Thoracic aorta endothelial cell (primary cell): ENCODE measurements at places on chromosomes 2 and 18. TPM values are rescaled to one million over a fixed set of nuclear protein-coding genes. Genes with fewer than 3 reads are reported as not detected.

STARD7 gene
- 245 and 249 TPM in 2 replicates for total RNA-seq

KIDINS220 gene
- 72.3 and 91.6 TPM in 2 replicates for total RNA-seq

ELOA2 gene
- total RNA-seq, result not detected in 2 replicates

ARMC9 gene
- total RNA-seq, result 16.7 and 27.4 TPM in 2 replicates

NPAS2 gene
- total RNA-seq, result 34.9 and 35.6 TPM in 2 replicates

CNRIP1 gene
- 67.6 and 77.0 TPM in 2 replicates for total RNA-seq

RFTN2 gene
- 6.3 and 6.5 TPM in 2 replicates for total RNA-seq

MOB4 gene
- 41.6 and 54.4 TPM in 2 replicates for total RNA-seq

EGR4 gene
- total RNA-seq, result not detected in 2 replicates

PNPT1 gene
- 49.1 and 61.6 TPM in 2 replicates for total RNA-seq

COPS7B gene
- total RNA-seq, result 21.9 and 29.3 TPM in 2 replicates

POTEC gene
- not detected in 2 replicates for total RNA-seq

ONECUT2 gene
- under 0.01 TPM in 2 replicates for total RNA-seq

PRADC1 gene
- total RNA-seq, result 14.5 and 21.0 TPM in 2 replicates

CYP27C1 gene
- not detected in 2 replicates for total RNA-seq

ANKRD44 gene
- 13.6 and 15.8 TPM in 2 replicates for total RNA-seq

GRHL1 gene
- 0.86 and 0.93 TPM in 2 replicates for total RNA-seq

DYNC2LI1 gene
- 14.8 and 15.2 TPM in 2 replicates for total RNA-seq

ZC3H8 gene
- 28.6 and 35.4 TPM in 2 replicates for total RNA-seq

KYNU gene
- total RNA-seq, result 0.43 TPM in 1 of 2 replicates, not detected in the other

MERTK gene
- 33.3 and 34.6 TPM in 2 replicates for total RNA-seq

ZC3H6 gene
- 3.7 and 4.5 TPM in 2 replicates for total RNA-seq

DSEL gene
- 8.4 and 14.6 TPM in 2 replicates for total RNA-seq

IL1RN gene
- not detected in 2 replicates for total RNA-seq

COL3A1 gene
- total RNA-seq, result 1.0 and 3.5 TPM in 2 replicates

LYG2 gene
- total RNA-seq, result not detected in 2 replicates

ASTL gene
- not detected in 2 replicates for total RNA-seq

SMYD1 gene
- not detected in 2 replicates for total RNA-seq

INO80C gene
- 35.9 and 43.4 TPM in 2 replicates for total RNA-seq

FBXO15 gene
- total RNA-seq, result 0.53 TPM in 1 of 2 replicates, not detected in the other

GYPC gene
- 0.66 and 2.7 TPM in 2 replicates for total RNA-seq

GNLY gene
- not detected in 2 replicates for total RNA-seq

LRRTM1 gene
- not detected in 2 replicates for total RNA-seq

ADCY3 gene
- total RNA-seq, result 22.9 and 34.9 TPM in 2 replicates

CXCR1 gene
- total RNA-seq, result not detected in 2 replicates

UGT1A5 gene
- not detected in 2 replicates for total RNA-seq

INO80D gene
- total RNA-seq, result 17.2 and 17.7 TPM in 2 replicates

PTPN2 gene
- total RNA-seq, result 18.2 and 26.1 TPM in 2 replicates

CGREF1 gene
- total RNA-seq, result 1.3 and 3.0 TPM in 2 replicates

CYP1B1 gene
- total RNA-seq, result 0.53 and 0.79 TPM in 2 replicates

ABCG8 gene
- not detected in 2 replicates for total RNA-seq

ITPRIPL1 gene
- 1.6 and 3.7 TPM in 2 replicates for total RNA-seq

LOXHD1 gene
- not detected in 2 replicates for total RNA-seq

AQP12A gene
- total RNA-seq, result not detected in 2 replicates

FAM110C gene
- total RNA-seq, result not detected in 2 replicates

CDC42EP3 gene
- 114 and 157 TPM in 2 replicates for total RNA-seq

COPS8 gene
- total RNA-seq, result 134 and 173 TPM in 2 replicates

COLEC11 gene
- total RNA-seq, result not detected in 2 replicates

RUFY4 gene
- not detected in 2 replicates for total RNA-seq

RBBP8 gene
- total RNA-seq, result 26.2 and 29.5 TPM in 2 replicates
